ENCODE measurements at places on chromosomes 3 and 15. TPM values are rescaled to one million over a fixed set of nuclear protein-coding genes. Genes with fewer than 3 reads are reported as not detected.

- no peak for DNase-seq
Observed at GRCh38 chr3:57397175-57398026, 104.9 kb upstream of the ASB14 start.

DNA sequence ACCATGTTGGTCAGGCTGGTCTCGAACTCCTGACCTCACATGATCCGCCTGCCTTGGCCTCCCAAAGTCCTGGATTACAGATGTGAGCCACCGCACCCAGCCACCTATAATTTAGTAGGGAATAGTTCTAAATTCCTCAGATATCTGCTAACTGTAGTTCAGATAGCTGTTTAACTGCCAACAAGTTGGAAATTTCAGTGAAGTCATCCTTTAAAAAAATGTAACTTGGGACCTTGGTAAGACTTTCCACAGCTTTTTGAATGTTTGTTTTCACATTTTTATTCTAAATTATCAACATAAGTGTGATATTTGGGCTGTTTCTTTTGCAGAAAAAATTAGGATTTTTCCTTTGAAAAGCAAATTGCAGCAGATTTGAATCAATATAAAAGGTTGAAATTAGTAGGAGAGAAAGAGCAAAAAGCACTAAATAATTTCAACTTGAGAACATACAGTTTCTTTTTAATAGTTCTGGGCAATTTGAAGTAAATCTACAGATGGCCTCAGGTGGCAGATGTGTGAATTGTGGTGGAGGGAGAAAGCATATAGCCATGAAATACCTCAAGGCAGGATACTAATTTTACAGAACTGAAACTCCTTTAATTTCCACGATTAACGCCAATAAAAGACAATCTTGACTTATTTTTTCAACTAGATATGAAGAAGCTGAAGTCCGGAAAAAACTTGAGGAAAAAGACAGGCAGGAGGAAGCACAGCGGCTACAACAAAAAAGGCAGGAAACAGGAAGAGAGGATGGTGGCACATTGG is 34.3 kb downstream of the USP8 start:
- no peak for DNase-seq

- no peak for DNase-seq
Observed at GRCh38 chr3:185859294-185859972, 34.6 kb upstream of the IGF2BP2 start.

GRCh38 chr3:38549486-38549885 is 53.3 kb downstream of the EXOG start:
- DNase-seq: no peak

DNA sequence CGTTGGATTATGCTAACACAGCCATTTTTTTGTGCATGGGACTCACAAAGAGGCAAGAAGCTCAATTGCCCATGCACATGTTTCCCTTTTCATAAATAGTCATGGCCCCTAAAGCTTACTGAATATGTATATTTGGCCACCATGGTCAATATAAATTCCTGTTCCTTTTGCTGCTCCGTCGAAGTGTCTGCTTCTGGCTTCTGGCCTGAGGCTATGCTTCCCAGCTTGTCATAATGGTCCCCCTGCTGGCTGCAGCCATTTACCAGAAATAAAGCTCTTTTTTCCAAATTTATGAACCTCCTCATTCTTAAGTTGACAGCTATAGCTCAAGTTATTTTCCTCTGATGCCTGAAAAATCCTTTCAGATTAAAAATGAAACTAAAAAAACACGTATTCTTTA is 602.1 kb downstream of the VGLL3 start:
- no peak for DNase-seq

- peak; percentile 95 for DNase-seq
Observed at GRCh38 chr3:57755741-57756527, at the start of gene SLMAP. Gene SLMAP (plus strand): TSS chr3:57756309. CDS start chr3:57757652, 1,343 bp downstream.

DNA sequence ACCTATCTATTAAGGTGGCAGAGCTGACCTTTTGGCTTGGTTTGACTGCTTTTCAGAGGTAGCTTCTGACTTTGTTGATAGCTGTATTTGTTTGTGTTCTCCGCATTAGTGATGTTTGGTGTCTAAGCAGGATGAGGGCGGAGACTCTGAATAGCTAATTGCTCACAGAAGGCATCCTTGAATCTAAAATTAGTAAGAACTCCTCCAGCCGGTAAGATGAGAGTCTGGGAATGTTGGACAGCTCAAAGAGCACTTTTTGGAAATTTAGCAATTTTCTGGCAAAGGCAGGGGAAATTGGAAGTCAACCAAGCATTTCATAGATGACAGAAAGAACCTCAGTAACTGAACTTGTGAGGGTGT is 174.1 kb downstream of the KLHL25 start:
- DNase-seq: no peak

DNA sequence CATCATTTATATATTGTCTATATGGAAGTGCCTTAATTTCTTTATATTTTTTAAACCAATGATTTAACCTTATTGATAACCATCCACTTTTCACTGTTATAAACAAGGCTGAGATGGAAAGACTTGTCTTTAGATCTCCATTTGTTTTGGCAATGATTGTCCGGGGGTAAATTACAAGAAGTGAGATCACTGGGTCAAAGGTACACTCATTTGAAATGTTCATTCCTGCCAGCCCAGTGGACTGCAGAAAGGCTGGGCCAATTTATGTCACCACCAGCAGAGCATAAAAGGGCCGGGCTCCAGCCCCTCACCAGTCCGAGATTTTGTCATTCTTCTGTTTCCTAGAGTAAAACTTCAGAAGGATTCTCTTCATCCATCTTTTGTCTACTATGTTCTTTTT is 93.6 kb upstream of the NEO1 start:
- no peak for DNase-seq

- DNase-seq: no peak
Observed at GRCh38 chr3:40057077-40057476, 247.7 kb downstream of the MYRIP start.

GRCh38 chr15:41917767-41918430 is 24.0 kb upstream of the SPTBN5 start:
- DNase-seq: no peak

DNA sequence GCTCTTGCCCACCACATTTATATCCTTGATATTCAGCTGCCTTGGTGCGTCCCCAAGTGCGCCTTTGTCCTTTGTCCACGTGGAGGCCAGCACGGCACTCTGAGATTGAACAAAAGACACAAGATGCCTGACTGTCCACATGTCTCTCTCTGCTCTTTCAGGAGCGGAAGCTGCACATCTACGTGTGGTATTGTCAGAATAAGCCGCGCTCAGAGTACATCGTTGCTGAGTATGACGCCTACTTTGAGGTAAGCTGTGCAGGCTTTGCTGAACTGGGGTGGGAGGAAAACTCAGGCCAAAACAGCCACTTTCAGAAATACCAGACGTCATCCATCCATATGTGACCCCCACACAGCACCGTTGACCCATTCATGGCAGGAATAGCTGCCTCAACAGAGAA is 72.0 kb upstream of the UMPS start:
- no peak for DNase-seq

DNA sequence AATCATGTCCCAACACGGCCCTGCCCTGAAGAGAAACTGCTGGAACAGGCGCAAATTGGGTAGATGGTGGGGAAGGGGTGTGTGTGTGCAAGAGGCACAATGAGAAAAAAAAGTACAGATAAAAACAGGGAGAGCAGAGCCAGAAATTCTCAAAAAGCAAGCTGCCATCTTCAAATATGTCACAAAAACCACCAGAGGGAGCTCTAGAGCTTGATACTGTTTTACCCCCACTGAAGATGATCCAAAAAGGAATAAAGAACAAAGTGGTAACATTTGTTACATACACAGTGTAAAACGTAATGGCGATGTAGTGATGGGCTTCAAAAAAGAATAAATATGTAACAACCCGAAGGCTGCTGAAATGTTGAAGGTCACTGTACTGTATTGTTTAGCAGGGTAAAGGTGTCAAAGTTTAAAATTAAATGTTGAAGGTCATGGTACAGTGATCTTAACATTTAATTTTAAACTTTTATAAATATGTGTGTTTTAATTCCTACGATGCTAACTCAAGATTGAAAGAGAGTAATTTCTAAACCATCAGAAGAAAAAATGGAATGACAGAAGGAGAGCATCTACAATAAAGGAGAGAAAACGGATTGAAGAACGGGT is 6.0 kb downstream of the SNRPA1 start:
- no peak for DNase-seq

- no peak for DNase-seq
Observed at GRCh38 chr3:149519912-149520311, 45.4 kb downstream of the TM4SF4 start.

DNA sequence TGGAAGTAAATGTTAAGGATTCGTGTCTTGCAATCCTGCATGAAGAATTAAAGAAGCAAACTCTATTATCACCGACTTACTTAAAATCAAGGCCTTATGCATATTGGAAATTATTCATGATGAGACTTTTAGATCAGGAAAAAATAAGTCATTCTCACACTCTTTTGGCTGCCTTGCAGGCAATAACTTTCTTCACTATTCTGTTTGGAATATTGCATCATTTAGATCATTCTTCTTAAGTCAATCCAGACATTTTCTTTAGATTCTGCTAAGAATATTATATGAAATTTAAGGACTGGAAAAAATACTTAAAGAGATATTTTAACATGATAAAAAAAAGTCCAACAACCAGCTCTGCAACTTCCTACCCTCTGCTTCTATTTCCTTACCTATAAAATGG is 245.4 kb downstream of the LRRN1 start:
- no peak for DNase-seq

DNA sequence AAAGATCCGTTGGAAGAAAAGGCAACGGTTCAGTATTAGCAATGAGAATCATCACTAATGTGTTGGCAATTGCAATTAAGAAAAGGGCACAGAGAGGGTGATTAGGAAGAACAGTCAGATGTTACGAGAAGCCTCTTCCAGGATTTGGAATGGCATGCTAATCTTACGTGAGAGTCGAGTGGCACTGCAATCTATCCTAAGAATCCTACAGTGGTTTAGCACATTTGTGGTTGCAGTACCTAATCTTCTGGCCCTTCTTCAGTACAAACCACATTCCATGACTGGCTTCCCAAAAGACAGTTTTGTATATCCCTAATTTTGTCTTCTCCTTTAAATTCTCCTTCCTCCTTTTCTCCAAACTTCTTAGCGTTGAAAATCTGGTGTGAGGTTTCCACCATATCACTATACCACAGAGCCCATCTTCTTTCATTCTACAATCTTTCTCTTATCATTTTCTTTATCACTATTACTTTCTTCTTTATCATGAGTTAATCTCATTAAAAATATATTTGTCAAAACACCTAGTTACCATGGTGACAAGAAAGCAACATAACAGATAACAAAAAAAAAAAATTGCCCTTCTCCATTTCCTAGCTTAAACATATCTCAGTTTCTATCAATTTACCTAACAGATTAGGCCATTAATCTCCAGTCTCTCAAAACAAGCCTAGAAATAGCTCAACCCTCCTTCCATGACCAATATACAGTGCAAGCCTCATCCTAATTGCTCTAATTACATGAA is 60.1 kb downstream of the IGSF11 start:
- DNase-seq: no peak

DNA sequence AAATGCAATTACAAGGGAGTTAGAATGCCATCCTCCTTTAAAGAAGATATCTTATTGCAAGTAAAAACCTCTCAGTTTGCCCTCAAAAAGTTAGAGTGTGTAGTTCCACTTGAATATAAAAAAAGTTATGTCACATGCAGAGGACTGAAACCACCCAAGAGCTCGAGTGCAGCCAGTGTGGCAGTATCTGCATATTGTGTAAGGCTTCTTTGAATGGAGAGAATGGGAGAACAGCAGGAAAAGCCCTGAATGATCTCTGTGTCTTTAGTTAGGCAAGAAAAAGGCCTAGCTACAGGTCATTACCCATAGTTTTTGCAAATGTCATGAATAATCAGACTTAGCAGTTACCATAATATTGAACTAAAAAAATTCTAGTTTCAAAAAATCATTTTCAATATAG is 13.9 kb upstream of the TEX9 start:
- DNase-seq: no peak

GRCh38 chr3:88595026-88595425 is 445.3 kb downstream of the C3orf38 start:
- no peak for DNase-seq

DNA sequence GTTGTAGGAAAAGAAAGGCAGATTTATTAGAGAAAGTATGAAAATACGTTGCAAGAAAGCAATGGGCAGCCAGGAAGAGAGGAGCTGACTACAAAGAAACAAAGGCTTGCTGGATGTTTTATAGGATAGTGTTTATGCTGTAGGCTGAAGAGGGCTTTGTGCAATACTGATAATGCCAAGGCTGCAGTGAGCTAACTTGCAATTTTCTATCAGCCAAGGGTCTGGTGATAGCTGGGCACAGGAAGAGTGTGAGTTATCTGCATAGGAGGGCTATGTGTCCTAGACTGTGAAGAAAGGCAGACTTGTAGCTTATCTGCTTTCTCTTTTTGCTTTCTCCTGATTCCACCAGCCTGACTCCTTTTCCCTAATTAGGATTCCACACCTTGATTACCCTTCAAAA is 51.3 kb upstream of the OSBPL11 start:
- no peak for DNase-seq

Gene SLC25A36
- 56.7 TPM for total RNA-seq

Gene VEPH1
- 0.21 TPM for total RNA-seq

Gene STAC
- total RNA-seq: 62.3 TPM

Gene KIF7
- 26.4 TPM for total RNA-seq

Gene CD80
- total RNA-seq: 0.14 TPM

Gene PLA2G4D
- total RNA-seq: not detected

Gene INSYN1
- 10.6 TPM for total RNA-seq

Measured in thoracic aorta (tissue), 2 donors.